Placental epithelial cell (primary cell): ENCODE measurements at places on chromosomes 1 and 21. TPM values are rescaled to one million over a fixed set of nuclear protein-coding genes. Genes with fewer than 3 reads are reported as not detected.

MCOLN2 gene
- not detected in 2 replicates for total RNA-seq

NBPF10 gene
- total RNA-seq: 0.65 and 1.6 TPM in 2 replicates

OR2T6 gene
- total RNA-seq: not detected in 2 replicates

OR2L8 gene
- total RNA-seq: 0.39 TPM in 1 of 2 replicates, not detected in the other

GJA4 gene
- total RNA-seq: 0.11 TPM in 1 of 2 replicates, not detected in the other

SYPL2 gene
- total RNA-seq: 0.11 and 0.39 TPM in 2 replicates

TIAM1 gene
- 27.5 and 62.4 TPM in 2 replicates for total RNA-seq
